NCI-H1417 treated with DMSO at 0.1 percent for 48 hours (cell line): ENCODE measurements at places on chromosomes 3 and 15.

- no peak for DNase-seq
Measured at GRCh38 chr3:113329757-113330156, 111.5 kb downstream of the CFAP44 start.

DNA sequence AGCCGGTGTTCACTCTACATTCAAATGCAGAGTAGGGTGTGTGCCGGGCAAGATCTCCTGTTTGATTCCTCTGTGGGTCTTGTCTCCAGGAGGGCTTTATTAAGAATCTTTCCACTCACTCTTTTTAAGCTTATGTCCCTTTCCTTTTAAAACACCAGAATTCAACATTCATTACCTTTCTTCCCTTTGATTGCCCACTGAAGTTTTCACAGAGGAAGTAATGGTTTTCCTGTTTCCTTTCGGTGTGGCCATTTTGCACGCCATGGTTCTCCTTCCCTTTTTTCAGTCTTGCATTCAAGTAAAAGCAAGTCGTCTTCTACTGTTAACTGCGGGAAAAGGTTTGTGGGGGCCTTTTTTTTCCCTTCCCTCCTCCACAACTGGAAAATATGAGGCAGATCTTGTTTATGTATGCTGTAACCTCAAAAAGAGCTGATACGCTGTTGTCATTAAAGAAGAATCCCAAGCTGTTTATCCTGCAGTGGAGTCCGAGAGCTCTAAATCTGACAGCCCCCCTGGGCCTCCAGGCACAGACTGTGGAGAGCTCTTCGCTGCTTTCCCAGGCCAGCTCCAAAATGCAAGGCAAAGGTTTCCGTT lies 40.5 kb downstream of the FILIP1L start:
- no peak for DNase-seq

DNA sequence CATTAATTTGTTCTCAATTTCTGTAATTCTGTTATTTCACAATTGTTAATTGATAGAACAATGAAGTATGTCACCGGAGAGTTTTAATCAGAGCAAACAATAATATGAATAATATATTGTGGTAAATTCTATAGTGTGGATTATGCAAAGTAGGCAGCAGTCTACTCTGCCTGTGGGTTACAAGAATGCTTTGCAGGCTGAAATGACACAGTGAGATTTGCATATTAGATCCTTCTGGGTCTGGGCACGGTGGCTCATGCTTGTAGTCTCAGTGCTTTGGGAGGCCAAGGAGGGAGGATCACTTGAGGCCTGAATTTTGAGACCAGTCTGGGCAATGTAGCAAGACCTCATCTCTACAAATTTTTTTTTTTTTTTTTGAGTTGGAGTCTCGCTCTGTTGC lies 12.5 kb downstream of the COPG1 start:
- DNase-seq: no peak

GRCh38 chr15:60548101-60548500 lies 69.2 kb upstream of the ICE2 start:
- no peak for DNase-seq

DNA sequence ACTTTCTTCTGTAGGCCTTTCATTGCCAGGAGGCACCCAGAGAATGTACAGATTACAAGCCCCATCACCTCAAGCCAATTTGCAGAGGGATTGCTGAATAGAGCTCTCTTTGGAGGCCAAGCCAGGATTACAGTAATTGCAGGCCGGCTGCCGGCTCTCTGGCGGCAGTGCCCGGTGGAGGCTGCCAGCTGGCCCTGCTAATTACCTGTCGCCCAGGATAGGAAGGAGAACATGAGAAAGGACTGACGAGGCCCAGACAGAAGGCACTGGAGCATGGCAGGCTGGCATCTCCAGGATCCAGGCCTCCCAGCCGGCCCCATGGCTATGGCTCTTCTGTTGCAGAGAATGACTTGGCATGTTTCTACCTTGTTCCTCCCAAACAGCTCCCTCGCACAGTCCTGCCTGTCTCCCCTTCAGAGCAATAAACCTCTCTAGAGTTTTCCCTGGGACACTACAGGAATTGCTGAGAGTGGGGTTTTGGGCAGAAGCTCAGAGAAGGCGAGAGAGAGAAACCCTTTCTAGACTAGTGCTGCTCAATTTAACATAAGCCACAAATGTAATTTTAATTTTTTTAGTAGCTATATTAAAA lies 273.6 kb upstream of the PROK2 start:
- DNase-seq: no peak

DNA sequence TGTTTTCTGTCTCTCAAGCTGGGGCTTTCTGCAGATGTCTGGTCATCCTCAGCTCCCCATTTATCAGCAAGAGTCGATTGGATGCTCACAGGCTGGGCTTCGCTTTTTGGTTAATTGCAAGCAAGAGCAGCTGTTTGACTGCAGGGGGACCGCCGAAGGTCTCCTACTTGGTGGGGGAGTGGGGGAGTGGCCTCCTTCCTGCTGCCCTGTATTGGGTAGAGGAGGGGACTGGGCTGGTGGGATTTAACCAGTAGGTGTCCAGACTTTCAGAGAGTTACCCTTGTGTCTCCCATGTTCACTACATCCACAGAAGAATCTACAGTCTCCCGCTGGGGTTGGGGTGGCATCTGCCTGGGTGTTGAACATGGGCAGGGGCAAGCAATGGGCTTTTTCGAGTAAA lies 78.7 kb downstream of the PLXNA1 start:
- DNase-seq: no peak

DNA sequence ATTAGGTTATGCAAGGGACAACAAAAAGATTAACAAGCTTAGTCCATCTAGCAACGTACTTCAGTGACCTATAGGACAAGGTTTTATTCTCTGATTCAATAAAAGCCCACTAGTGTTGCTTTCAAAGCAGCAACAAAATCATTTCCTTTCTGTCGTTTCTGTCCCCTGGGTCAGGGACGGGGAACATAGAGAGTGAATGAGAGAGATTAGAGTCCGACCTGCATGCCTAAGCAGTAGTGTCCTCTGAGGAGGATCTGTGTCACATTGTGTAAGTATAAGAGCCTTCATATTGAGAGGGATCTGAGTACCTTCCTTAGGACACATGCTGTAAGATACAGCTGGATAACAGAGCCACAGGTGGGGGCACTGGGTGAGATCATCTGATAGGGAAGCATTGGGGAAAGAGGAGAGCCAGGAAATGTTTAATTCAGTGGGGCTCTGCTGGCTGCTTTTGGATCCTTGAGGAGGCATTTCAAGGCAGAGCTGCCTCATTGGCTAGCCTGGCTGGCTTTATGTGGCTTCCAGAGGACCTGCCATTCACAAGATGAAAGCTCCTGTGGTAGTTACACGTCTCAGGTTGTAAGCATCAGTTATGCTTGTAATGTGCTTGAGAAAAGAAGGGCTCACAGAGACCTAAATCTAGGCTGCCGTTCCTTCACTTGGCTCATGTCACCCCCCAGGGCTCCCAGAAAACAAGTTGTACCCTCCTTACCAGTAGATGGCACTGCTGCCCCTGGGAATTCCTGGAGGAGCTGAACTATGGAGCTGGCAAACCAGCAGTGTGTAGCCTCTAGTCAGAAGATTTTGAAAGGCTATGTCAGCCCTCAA lies 2.7 kb downstream of the TMEM108 start:
- no peak for DNase-seq

DNA sequence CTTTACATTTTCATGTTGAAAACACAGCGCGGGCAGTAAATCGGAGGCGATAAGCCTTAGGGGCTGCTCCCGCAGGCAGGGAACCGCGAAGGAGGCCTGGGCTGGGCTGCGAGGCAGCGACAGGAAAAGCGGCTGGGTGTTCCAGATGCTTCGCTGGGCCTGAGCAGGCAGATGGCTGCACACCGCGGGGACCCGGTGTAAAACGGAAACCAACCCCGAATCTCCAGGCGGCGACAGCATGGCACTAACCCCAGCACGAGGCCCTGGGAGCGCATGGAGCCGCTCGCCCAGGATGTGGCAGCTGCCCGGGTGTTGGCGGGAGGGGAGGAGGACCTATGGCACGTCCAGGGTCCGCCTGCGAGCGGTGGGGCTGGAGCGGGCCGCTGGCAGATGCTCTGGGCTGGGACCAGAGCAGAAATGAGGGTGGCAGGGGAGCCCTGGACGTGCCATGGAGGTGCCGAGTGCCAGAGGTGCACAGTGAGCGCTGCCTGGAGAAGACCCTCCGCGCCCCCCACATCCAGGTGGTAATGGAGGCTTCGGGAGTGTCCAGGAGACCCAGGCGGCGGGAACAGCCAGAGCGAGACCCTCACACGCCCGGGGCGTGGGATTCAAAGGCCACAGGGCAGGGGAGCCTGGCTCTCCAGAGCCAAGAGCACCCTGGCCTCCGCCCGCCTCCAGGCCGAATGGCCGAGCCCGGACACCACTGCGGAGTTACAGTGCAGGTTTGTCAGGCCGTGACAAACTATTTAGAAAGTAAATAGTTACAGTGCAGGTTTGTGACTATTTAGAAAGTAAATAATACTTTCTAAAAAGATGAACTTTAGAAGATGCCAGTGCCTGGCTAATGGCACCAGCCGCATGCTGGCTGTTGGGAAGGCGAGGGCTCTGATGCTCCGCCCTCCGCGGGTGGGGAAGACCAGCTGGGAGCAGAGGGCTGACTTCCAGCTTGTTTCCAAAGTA lies 293.6 kb downstream of the OCA2 start:
- no peak for DNase-seq

DNA sequence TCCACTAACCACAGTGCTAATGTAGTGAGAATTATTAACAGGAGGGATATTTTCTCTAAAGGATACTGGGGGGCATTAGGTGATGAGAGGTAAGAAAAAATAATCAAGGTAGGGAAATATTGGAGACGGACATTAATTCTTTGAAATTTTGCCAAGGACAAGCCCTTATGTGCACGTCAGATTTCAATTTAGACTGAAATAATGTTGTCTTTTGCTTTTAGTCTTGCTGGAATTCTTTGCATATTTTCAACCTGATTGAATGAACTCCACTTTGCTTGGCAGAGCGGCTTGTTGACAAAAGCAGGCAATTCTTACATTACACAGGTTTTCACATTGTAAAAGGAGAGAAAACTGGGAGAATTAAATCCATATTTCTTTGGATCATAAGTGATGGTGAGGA lies 25.0 kb upstream of the C3orf52 start:
- DNase-seq: no peak

GRCh38 chr3:193593668-193594030 lies 641 bp downstream of the OPA1 start:
- no peak for DNase-seq

DNA sequence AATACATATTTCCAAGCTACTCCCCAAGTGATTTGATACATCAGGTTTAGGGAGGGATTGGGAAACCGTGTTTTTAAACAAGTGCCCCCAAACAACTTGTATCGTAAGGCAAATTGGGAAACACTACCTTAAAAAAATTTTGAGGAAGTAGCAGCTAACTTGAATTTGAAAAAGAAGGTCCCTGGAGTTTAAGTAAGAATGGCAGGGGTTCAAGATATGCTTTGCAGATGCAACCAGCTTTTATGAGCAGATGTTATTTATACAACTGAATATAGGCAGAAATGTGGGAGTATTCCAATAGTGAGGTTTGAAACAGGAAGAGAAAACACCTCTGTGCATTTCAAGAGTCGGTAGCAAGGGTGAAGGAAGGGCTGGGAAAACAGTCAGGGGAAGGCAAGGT lies 139.6 kb downstream of the IL20RB start:
- no peak for DNase-seq

DNA sequence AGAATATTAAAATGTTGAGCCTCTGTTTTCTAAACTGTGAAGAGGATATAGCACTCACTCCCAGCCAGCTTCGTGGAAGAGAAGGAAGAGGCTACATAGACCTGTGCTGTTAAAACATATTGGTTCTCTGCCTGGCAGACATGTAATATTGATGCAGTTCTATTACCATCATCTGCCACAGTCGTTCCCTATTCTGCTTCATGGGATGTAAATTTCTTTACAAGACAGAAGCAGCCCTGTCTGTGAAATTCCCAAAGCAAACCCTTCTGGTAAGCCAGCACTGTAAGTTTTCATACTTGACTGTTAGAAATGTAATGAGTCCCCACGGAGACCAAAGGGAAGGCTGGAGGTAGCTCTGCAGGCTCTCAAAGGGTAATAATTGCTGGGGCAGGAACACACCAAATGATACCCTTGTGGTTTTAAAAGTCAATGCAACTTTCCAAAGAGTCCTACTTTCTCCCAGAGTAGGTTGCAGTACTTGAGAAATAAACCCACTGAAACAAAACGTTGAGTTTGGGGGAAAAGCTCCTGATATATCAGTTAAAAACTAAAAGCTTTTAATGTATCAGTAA lies 129.9 kb upstream of the HES1 start:
- DNase-seq: no peak

DNA sequence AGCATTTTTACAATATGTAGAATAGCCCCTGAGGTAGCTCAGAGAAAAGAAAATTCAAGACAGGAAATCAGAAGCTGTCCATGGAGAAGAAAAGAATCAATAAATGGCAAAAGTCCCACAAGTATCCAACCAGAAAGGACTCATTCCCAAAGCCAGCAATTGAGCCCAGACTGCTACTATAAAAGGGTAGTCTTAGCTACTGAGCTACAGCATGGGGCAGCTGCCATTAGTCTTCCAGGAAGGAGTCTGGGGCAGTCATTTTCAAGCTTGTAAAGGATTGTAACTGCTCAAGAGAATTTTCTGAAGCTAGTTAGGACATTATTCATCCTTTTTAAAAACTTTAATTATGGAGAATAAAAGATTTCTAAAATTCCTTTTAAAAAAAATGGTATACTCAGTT lies 10.5 kb downstream of the LEKR1 start:
- no peak for DNase-seq
